ENCODE measurements at places on chromosomes 12 and 14.
A peak's percentile ranks its signal among the peaks of the same experiment; 100 is the strongest.

DNA sequence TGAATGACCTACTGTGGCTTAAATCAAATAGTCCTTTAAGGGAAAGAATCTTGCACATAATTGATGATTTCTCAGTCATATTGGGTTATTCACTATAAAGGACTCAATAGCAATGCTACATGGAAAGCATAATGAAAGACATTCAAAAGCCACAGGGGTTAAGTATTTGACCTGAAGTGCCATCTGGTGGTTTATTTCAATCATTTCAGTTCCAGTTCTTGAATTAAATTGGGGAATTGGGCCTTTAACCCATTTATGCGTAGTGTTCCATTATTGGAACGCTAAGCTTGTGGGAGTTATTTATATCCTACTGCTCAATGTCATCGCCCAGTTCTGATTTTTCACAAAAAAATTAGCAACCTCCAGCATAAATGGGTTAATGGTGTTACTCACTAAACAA, 41.3 kb upstream of the C12orf71 start:
- DNase-seq: no peak

DNA sequence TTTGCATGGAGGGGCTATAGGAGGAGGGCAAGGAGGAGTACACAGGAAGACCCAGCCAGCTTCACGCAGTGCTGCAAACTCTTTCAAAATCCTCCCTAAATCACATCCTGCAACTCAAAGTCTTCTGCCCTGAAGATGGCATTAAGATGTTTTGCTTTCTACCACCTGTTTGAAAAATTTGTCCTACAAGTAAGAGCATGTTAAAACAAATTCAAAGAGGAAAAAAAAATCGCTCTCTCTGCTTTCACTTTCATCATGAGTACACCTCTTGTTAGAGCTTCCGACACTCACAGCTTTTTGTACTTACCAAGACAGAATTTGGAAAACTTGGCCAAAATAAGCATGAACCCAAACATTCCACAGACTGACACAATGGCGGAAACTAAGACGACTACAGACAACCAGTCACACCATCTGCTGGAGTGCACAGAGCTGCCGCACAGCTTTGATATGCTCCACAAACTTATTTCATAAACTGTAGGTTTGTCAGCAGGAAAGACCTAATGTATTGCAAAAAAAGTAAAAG, 21.3 kb downstream of the GCH1 start:
- no peak for DNase-seq

DNA sequence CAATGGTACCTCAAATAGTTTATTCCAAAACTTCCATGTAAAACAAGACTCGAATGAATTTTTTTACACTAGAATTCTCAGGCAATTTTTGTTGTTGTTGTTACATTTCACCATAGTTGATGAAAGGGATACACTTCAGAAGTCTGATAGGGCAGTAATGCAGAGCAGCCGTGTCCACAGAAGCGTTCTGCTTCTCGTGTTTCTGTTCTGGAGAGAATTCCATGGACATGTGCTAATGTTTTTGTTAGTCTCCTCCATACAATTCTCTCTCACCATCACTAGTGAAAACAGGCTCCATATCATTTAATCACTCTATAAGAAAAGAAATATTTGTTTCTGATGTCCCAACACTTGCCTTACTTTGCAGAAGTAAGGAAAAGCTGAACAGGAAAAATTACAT, 606.1 kb downstream of the SLC16A7 start:
- DNase-seq: no peak

- DNase-seq: no peak
Measured at GRCh38 chr12:118334939-118335567, 37.7 kb downstream of the TAOK3 start.

DNA sequence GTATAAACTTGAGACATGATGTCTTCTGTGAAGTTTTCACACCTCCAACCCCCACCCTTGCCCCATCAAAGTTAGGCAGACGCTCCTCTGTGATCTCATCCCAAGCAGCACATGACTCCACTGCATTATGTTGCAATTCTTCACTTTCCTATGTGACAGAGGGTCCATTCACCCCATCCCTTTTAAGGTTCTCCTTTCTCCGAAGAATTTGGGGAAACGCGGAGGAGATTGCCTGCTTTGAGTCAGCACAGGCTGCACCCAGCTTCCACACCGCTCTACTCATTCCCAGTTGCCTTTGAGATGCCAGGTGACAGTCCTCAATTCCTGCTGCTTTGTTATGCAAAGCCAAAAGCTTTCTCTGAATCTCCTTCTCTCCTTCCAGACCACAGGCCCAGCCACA, 61.8 kb downstream of the PHLDA1 start:
- peak; percentile 34 for DNase-seq

DNA sequence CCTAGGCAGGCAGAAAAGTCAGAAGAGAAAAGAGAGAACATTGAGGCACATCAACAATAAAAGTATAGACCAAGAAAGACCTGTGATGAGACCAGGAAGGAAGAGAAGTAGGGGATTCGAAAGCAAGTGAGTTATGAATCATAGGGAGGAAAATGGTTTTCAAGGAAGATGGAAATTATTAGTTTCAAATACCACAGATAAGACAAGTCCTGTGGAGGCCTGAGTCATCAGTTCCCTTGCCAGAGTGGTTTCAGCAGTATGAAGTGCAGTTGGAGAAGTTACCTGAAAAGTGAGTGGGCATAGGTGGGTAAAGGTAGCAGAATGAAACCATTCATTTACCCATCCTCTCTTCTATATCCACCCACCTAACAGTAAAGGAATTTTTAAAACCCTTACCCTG, 25.2 kb upstream of the TSPAN8 start:
- no peak for DNase-seq

DNA sequence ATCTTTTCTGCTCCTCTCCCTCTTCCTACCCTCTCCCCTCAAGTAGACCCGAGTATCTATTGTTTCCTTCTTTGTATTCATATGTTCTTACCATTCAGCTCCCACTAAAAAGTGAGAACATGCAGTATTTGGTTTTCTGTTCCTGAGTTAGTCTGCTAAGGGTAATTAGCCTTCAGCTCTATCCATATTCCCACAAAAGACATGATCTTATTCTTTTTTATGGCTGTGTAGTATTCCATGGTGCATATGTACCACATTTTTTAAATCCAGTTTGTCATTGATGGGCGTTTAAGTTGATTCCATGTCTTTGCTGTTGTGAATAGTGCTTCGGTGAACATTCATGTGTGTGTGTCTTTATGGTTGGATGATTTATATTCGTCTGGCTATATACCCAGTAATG, 32.2 kb downstream of the CRADD start:
- no peak for DNase-seq

DNA sequence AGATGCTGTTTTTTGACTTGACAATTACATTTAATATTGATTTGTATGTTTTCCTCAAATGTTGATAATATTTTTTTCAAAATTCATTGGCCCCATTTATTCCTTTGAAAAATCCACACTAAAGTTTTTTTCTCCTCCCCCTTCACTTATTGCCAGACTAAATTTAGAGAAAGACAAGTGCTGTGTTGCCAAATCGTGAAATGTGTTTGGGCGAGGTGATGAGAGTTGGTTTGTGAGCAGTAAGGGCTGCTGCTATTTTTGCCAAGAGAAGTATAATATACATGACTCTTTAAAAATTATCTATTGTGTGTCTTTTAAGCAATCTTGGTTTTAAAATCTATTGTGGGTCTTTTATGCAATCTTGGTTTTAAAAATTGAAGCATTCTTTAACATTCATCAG, 188.9 kb downstream of the PPFIA2 start:
- DNase-seq: no peak

DNA sequence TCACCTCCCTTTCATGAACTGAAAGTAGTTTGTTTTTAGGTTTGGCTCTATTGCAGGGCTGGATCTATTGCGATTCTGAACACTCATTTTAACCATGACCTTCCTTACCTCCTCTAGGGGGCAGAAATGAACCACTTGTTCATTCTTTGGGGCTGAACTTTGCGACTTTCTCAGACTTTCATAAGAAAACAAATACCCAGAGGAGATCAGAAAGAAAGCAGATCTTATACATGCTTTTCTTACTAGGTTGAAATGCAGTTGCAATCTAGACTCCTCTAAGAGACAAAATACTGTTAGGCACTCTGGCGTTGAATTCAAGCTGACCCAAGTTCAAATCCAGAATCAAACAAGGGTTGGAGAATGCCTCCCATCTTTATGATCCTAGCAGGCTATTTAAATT, 32.6 kb upstream of the PLEKHG3 start:
- no peak for DNase-seq

DNA sequence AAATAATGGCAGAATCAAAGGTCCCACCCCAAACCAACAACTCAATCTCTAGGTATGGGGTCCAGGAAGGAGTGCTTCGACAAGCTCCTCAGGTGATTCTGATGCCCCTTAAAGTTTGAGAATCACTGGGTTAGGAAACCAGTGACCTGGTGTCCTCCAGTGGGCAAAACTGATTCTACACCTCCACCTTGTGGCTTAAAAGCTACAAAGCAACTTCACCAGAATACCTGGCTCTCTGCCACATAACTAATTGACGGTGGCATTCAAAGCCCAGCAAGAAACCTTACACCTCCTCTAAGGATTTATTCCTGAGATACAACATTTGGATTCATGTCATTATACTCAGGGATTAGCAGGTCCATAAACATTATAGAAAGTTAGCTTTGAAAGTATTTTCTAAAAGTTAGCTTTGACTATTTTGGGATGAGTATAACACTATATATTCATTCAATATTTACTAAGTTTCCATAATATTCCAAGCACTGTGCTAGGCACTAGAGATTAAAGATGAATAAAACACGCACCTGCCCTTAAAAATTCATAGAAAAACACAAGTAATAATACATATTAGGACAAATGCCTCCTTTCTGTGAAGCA, 45.4 kb downstream of the DCAF5 start:
- DNase-seq: no peak

DNA sequence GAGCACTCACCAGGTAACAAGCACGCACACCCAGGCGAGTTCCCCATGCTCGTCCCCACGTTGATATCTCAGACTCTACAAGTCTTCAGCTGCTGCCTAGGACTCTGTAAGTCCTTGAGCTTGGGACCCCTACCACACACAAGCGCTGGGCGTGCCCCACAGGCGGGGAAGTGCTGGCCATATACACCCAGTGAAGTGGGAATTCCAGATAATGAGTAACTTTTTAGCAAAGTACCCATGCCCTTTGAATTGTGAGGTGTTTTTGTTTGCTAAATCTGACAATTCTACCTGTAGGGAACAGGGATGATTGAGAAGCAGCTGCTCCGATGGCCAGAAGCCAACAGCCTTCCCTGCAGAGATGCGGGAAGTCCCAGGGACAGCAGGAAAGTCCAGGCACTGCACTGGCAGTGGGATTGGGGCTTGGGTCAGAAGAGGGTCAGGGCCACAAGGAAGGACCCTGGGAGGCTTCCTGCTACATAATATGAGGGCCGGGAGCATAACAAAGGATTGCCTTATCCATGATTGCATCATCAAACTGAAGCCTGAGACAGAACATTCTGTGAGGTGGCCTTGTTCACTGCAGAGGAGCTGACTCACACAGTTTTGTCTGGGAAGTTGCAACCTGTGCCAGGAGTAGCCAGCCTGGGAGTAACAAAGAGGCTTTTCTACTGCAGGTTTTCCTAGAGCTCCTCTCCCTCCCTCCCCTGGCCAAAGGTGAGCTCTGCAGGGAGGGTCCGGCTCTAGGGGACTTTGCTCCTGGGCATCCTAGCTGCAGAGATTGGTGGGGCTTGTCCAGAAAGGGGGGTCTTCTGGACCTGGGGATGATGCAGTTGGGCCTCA, 13.2 kb upstream of the SERPINA3 start:
- no peak for DNase-seq

DNA sequence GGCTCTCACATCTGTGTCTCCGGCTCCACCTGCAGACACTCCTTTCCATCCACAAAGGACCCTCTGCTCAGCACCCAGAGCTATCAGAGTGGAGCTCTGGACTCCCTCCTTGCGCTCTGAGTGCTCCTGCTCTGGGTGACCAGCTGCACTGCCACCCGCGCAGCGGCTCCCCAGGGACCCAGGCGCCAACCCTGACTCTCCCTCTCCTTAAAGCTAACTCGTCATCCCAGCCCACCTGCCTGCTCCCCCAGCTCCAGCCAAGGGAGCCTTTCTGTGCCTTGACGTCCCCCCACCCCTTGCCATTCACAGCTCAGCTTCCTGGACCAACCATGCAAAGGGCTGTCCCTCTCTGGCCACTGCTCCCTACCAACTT, 99.0 kb downstream of the SETD3 start:
- DNase-seq: no peak

- DNase-seq: no peak
Measured at GRCh38 chr12:21774358-21775132, at the start of gene KCNJ8. Gene KCNJ8, minus strand, starts transcription at chr12:21774706. Its CDS starts 1,090 bp downstream, at chr12:21773616.

DNA sequence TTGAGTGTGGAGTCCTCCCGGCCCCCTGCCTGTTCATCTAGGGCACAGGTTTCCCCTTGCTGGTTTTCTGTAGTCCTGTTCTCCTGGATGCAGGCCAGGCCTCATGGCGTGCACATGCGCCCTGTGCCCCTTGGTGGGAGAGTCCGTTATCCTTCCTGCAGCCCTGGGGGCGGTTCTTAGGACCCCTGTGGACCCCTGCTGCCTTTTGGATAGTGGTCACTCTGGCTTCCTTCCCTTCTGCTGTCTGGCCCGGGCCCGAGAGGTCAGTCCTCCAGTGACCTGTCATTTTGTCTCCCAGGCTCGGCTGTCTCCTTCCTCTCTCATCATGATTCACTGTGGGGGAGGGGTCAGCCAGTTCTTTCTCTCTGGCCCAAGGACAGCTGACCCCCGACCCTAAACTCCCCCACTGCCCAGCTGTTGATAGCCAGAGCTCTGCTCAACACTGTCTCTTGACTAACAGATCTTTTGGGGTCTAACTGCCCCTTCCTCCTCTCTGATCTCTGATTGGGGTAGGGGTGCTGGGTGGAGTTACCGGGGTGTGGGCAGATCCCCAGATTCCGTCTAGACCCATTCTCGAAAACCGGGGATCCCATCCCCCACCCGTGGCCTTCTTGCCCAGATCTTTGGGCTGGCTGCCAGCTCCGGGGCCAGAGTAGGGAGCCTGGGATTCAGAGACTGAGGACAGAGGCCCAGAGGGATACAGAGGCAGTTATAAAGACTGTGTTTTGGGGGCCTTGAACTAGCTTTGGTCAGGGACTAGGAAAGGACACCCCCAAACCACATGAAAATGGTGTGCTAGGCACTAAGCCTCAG, 7.0 kb downstream of the CCND2 start:
- DNase-seq: no peak

DNA sequence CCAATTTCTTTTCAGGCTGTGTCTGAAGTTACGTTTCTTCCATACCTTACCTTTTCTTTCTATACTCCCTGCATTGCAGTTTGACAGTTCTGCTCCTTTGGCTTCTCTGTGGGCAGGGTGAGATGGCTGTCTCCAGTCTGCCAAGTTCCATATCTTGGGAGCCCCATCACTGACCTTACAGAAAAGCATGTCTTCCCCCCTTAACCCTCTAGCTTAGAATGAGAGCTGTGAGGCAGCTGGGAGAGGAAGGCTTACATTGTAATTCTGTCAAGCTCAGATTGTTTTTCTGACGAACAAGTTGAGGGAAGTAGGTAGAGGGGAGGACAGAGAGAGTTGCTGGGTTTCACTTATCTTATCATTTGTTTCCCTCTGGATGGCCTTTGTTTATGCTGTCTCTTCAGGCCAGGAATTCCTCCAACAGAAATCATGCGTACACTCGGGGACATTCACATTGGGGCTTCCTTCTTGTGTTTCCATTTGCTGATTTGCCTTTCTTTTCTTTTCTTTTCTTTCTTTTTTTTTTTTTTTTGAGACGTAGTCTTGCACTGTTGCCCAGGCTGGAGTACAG, 9.3 kb downstream of the DAAM1 start:
- DNase-seq: no peak
